Activated CD4-positive, alpha-beta memory T cell treated with anti-CD3 and anti-CD28 coated beads for 36 hours (primary cell): ENCODE measurements at places on chromosomes 7 and 10.

DNA sequence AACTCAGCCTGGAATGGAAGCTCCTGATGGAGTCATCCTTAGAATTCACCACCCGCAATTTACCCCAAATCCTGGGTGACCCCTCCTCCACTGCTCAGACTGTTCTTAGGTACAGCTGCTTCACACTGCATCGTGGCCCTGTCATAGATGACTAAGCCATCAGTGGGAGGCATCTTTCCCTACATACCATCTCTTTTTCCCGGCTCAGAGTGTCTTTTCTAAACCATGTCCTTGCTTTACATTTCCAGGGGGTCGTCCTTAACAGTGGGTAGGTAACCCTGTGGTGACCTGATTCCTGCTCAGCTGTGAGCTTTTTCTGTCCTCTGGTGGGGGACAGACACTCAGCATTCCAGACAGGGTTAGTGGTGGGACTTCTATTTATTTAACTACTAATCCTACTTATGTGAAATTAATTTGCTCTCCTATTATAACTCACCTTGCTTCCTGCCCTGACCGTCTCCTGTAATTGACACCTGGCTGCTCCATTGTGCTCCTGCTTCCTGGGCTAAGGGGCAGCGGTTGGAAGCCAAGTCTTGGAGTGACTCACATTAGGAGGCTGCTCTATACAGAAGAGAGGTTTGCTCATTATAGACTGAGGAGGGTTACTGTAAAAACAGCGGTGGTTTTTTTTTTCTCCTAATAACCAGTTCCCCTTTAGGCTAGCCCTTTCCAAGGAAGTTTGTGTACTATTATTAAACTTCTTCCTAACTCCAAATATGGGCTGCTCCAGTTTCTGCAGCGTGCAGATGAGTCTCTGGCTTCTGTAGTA is 40.6 kb downstream of the PYROXD2 start:
- DNase-seq, result no peak

GRCh38 chr10:60570272-60570865 is 180.7 kb upstream of the ANK3 start:
- no peak for DNase-seq

GRCh38 chr7:137354396-137354795 is 10.9 kb upstream of the PTN start:
- DNase-seq, result no peak

DNA sequence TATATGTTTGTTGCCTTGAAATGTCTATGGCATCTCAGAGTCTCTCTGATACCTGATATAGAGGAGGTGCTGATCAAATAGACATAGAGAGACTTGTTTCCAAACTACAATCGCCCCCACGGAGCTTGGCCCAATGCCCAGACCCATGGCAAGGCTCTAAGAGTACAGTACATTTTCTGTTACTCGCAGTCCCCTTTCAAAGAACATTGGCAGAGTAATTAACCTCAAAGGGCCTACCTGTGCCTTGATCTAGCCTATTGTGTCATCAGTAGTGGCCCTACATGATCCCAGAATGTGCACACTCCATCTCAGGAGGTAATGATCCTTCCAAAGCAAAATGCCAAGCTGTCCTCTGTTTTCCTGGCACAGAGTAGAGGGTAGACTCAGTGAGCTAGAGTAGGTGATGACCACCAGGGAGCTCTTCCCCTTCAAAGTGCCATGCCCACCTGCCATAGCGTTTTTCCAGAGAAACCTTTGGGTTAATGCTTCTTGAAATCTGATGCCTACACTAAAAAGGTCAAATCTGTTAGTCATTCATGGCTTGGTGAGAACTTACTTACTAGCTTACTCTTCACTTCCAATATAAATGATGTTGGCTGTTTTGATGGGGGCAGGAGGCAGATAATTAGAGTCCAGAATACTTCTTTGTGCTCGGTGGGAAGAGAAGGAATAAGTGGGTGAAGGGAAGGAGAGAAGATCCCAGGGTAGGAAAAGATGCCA is 41.2 kb upstream of the ACSL5 start:
- DNase-seq, result no peak

DNA sequence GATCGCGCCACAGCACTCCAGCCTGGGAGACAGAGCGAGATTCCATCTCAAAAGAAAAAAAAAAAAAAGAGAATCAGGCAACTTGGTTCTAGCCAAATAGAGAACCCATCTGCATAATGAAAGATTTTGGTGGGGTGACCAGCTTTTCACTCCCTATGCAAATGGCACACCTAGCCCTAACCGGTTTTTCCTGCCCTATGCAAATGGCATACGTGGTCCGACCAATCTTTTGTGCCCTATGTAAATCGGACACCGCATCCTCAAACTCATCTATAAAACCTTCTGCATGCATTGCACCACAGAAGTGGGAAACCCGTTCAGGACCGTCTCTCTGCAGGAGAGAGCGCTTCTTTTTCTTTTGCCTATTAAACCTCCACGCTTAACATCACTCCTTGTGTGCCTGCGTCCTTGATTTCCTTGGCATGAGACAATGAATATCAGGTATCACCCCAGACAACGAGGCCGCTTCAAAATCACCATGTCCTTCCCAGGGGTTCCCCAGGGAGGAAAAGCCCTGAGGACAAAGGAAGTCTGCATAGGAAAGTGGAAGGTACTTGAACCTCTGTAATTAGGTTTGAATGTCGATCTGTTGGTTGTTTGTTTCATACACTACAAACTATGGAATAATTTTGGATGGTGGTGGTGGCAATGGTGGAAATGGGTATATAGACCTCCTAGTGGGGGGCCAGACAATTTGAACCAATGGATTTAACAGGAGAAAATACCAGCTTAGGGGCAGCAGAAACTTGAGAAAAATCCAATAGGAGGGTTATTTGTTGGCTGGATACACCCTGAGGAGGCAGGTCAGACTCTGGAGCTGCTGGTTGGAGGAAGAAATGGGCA is 396.2 kb downstream of the TYW1 start:
- no peak for DNase-seq

DNA sequence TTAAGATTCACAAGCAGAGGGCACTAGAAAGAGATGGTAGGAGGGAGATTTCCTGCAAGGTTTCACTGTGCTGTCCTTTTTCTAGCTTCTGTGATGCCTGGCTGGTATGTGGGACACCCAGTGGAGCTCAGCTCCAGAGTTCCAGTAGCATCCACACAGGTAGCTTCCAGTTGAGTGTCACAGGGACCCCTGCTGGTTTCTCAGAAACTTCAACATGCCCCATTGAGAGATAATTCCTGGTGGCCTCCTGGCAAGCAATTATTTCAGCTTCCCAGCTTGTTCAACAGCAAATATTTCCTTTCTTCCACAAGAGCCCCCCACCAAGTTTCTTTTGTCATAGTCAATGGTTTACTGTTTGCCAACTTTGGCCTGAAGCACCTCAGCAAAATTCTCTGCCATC is 858.7 kb downstream of the REEP3 start:
- DNase-seq, result no peak

GRCh38 chr10:67050415-67050814 is 124.6 kb downstream of the LRRTM3 start:
- DNase-seq, result no peak

- DNase-seq, result no peak
These were observed 83.1 kb upstream of the IGFBP3 start for GRCh38 chr7:46003896-46004875.

DNA sequence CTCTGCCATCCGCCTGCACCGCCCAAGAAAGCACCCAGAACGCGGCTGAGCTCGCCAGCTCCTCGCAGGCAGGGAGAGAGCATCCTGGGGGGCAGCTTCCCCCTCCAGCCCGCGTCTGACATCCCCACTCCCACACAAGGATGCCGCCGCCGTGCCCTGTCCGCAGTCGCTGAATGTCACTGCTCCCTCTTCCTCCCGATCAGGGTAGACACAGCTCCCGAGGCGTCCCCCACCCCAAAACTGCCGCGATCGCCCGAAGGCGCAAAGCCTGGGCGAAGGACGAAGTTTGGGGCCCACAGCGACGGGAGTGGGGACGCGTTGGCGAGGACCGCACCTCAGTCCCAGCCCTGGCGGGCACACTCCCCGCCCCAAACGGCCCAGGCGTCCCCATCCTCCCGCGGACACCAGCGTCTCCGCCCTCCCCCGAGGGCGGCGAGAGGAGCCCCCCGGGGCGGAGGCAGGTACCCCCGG is 1.5 kb upstream of the KAT6B start:
- DNase-seq, result peak; percentile 65

DNA sequence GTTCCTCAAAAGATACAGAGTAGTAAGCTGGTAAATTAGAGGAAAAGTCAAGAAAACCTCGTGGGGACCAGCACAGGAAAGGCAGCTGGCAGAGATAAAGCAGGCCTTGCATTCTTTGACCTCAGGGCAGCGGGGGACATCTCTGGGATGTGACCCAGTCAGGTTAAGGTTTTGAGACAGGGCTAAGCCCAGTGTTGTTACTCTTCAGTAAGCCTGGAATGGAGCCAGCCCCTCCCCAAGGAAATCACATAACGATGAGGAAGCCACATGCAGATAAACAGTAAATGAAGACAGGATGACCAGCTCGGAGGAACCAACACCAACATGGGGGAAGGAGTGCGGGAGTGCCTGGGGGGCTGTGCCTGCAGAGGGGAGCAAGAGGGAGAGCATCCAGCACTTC is 99.6 kb downstream of the JAZF1 start:
- DNase-seq, result no peak

DNA sequence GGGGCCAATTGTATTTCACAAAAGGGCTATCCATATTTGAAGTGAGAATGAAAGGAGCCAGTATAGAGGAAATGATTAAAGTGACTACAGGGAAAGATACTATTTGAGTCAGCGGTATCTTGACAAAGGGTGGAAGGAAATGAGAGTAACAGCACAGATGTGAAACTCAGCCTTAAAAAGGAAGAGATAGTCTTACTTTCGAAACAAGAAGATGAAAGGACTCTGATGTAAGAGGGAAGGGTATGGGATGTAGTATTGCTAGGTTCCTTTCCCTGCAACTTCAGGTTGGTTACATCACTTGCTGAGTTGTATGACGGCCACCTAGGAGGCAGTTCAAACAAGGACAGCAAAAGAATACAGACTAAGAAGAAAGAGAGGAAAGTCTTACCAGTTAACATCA is 13.7 kb downstream of the CISD1 start:
- DNase-seq, result peak; percentile 45

DNA sequence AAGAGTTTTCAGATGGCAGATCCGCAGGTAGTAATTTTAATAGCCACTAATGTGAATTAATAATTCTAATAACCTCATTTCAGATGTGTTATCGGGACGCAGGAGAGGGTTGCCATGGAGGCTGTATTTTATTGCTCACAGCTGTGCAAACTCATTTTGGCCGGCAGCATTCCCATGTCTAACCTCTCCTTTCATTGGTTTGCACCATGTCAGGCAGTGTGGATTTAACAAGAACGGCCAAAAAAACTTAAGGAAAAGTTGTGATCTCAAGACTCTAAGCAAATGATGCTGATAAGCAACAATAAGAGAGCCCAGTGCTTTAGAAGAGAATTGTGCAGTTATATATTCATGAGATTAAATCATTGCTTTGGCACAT is 88.7 kb upstream of the NRP1 start:
- DNase-seq, result no peak

- no peak for DNase-seq
These were observed 10.4 kb upstream of the COL1A2 start for GRCh38 chr7:94384315-94384714.

- no peak for DNase-seq
These were observed 62.1 kb downstream of the PKD1L1 start for GRCh38 chr7:47885987-47886811.

GRCh38 chr7:152674860-152675758 is 832 bp downstream of the XRCC2 start:
- peak; percentile 22 for DNase-seq

DNA sequence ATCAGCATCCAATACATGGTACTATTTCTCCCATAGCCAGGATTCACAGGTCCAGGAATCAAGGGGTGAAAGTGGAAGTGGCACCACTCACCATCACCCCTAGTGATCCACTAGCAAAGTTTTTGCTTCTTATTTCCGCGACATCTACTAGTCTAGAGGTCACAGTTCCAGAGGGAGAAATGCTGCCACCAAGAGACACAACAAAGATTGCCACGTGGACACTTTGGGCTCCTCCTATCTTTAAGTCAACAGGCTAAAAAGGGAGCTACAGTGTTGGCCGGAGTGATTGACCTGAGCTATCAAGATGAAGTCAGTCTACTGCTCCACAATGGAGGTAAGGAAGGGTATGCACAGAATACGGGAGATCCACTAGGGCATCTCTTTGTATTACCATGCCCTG is 178.2 kb downstream of the AKR1D1 start:
- no peak for DNase-seq

DNA sequence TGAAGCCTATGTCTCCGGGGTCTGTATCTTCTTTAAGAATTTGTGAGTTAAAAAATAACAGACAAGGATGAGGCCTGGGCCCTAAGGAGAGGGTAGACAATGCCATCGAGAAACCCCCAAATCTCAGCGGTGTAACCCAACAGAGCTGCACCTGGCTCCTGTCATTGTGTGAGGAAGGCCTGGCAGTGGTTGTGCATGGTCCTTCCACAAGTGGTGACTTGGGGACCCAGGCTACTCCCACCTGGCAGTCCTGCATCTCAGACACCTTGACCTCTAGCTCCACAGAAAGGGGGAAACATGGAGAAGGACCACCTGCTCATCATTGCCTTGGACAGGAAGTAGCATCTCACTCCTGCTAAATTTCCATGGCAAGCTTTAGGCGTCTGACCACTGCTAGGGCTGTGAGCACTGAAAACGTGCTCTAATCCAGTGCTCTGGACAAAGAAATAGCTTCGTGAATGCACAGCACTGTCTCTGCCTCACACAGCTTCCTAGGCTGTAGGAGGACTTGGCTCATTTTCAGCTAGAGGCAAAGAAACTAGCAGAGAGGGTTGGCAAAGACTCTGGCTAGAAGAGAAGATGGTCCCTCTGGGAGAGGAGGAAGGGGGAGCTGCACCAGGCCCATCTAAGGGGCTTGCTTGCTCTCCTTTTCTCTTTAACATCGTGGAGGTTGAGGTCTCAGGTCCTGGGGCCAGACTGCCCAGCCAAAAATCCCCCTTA is 273.9 kb upstream of the ZMIZ1 start:
- DNase-seq, result no peak

GRCh38 chr7:130292682-130293257 is at the start of gene CPA4:
CPA4 (plus strand) TSS chr7:130293161; CDS start chr7:130293181, 20 bp downstream.
- no peak for DNase-seq

DNA sequence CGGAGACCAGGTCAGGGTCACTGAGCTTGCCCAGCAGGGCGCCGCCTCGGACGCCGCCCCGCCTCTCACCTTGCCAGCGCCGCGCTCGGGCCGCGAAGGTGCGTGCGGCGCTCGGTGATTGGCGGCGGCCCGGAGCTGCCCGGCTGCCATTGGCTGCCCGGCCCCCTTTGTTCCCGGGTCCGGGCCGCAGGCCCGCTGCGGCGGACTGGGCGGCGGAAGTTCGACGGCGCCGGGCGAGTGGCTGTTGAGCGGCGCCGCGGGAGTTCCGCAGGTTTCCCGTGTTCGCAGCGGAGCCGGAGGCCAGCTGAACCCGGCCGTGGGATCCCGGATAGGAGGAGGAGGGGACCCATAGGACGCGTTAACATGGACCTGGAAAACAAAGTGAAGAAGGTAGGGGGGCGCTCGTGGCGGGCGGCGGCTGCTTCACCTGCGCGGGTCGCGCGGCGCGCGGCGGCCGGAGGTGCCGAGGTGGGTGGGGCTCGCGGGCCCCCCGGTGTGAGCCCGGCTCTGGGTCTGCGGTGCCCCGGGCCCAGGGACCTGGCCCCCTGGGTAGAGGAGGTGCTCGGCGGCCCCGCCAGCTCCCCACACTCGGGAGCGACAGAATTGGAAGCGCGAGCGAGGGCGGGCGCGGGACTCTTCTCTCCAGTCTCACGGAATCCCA is at the start of gene TES:
Gene TES, plus strand, starts transcription at position 195 of the 661 bp plus-strand sequence. Its CDS starts 169 bp downstream, at position 364.
- DNase-seq, result peak; percentile 80

GRCh38 chr7:18727115-18727870 is 231.7 kb downstream of the HDAC9 start:
- DNase-seq, result no peak
